NCI-H1092 (cell line): ENCODE measurements at places on chromosomes 5 and 9.

- DNase-seq = no peak
Observed at GRCh38 chr9:15294604-15295003, 12.4 kb downstream of the TTC39B start.

DNA sequence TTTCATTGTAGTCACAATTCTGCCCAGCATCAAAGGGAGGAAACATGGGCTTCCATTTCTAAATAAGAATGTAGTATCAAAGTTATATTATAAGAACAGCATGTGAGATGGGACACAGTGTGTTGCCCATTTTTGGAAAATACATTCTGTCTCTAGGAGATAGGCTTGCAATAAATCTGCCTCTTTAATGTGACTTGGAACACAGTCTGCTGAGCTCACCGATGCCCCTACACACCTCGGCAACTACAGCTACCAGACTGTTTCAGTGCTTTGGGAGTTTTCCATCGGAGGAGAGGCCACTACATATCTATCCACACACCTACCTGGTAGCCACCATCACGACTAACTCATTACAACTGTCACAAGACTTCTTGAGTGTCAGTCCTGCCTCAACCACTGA lies 18.9 kb upstream of the FCHO2 start:
- DNase-seq = no peak

GRCh38 chr9:93098236-93098946 lies 2.4 kb downstream of the CARD19 start:
- no peak for DNase-seq

DNA sequence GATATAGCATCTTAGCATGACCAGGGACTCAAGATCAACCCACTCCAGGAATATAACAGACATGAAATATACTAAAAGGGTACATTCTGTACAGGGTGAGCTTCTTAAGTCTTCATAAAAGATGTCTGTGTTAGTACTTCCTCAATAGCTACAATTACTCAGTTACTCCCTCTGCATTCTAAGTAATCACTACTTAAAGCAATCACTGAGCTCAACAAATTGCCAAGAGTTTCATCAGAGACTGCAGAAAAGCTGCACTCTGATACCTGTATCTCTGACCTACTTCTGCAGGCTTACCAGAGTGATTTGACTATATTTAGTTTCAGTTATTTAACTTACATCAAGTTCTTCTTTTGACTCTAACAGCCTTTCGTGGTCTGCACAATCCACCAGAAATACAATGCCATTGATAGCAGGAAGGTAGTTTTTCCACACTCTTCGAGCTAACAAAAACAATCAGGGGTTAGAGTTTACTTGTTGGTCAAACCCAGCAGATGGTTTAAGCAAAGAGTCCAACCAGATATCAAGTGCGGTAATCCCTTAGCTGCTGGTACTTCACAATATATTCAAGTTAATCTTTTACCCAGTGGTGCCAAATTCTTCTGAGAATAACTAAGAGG lies 23.3 kb downstream of the SAR1B start:
- DNase-seq = no peak

DNA sequence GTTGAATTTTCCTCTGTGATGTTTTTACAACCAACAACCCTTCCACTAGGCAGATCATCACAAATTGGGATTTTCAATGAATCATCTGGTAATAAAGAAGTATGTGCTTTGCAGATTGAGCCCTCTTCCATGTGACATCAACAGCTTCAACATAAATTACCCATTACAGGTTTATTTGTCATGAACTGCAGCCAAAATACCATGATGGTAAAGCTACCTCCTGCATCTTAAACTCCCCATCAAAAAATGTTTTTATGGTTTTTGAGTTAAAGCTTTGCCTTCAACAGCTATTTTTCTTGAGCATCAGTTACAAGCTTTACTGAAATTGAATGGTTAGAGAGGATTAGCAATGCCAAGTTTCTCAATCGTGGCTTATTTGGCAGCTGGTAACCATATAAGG lies 211.4 kb upstream of the TUSC1 start:
- no peak for DNase-seq

DNA sequence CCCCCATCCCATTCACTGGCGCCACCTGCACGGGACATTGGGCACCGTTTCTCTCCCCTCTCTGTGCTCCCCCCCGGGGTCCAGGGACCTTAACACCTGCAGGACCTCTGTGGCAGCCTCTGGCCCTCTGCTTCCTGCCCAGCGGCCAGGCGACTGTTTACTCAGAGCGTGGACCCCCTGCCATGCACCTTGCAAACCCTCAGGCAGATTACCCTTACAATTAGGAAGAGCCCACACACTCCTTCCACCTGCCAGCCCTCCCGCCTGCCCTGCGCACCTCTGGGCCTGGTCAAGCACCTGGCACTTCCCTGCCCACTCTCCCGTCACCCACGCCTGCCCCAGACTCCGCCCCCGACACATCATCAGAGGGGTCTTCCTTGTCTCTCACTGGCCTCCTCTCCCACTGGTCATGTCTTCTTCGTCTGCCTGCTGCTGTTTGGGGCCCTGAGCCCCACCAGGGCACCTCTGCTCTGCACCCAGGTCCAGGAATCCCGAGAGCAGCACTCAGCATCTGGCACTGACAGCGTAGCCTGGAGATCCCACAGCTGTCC lies 281.3 kb upstream of the IRX4 start:
- no peak for DNase-seq

DNA sequence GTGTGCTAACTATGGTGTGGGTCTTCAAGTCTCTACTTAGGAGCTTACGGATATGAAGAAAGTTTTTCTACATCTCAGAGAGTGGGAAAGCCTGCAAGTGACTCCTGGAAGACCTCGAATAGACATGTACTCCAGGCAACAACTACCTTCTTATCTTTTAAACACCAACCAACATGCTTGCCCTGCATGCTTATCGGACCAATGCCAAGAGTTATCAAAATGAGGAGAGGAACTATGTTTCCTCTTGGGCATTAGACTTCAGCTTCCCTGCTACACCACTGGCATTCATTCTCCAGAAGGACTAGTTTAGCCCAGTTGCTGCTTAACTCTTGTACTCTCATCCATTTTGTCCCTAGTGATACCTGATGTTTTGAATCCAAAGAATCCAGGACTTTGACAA lies 74.7 kb upstream of the MAN2A1 start:
- DNase-seq = no peak

GRCh38 chr5:135214897-135215616 lies 181.0 kb upstream of the PITX1 start:
- DNase-seq = no peak
